ENCODE measurements at places on chromosomes 4 and X.
A peak's percentile ranks its signal among the peaks of the same experiment; 100 is the strongest.

- peak; percentile 37 for DNase-seq
Measured at GRCh38 chrX:104284507-104284906, 29.8 kb upstream of the ESX1 start.

GRCh38 chrX:39721566-39722279, 376.0 kb downstream of the BCOR start:
- no peak for DNase-seq

DNA sequence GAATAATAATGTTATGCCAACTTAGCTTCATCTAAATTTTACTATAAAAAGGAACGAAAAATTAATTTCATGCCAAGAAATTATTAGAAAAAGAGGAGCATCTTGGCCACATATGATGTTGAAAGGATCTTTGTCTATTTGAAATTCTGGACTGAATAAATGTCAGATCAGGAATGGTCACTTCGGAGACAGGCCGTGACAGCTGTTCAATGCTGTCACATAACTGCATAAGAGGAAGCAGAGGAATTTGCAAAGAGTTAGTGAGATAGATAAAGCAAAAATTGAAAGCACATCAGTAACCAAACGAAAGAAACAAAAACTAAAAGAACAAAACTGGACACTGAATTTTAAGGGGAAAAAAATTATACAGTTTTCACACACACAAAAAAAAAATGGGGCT, 100.9 kb downstream of the GASK1B start:
- no peak for DNase-seq

GRCh38 chrX:118807151-118808017, 16.2 kb upstream of the ZCCHC12 start:
- DNase-seq = no peak

- DNase-seq = no peak
Measured at GRCh38 chr4:80521438-80521837, 185.9 kb downstream of the CFAP299 start.

GRCh38 chrX:37701588-37701987, 16.0 kb downstream of the XK start:
- no peak for DNase-seq

DNA sequence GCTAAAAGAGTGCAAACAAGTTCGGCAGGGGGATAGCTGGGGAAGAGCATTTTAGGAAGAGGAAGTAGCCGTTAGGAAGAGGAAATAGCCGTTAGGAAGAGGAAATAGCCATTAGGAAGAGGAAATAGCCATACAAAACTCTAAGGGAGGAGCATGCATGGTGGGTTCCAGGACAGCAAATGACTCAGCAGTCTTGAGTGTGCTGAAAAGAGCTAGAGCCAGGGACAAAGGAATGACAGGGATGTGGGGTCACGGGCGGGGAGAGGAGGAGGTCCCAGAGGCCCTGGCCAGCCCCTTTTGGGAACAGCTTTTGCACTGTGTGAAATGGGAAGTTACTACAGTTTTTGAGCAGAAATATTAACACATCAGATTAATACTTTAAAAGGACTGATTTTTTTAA, 882.6 kb downstream of the TRIML1 start:
- DNase-seq = no peak

DNA sequence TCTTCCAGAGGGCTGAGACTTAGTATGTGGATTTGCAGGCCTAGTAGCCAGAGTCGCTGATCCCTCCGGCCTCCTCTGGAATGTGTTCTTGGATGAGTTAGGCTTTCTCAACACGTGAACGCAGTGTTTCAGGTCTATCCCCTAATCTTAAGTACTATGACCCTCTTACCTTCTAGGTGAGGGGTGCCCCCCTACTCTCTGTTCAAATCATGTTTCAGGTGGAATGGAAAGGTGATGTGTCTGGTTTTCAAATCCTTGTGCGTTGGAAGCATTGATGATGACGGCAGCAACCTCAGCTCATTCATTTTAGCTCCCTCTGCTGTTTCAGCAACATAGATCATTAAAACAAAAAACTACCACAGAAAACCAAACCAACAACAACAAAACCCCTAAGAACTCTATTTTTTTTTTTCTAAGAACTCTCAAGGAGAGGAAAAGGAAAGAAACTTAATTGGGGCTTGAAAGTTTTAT, 56.4 kb downstream of the RWDD4 start:
- DNase-seq = peak; percentile 10

All from left renal cortex interstitium (tissue), 4 donors.